ENCODE measurements at places on chromosomes 2 and 18. TPM values are rescaled to one million over a fixed set of nuclear protein-coding genes. Genes with fewer than 3 reads are reported as not detected.

The LRATD1 gene
- not detected for total RNA-seq

The EVA1A gene
- not detected for total RNA-seq

The SCLY gene
- 102 TPM for total RNA-seq

The IL36B gene
- not detected for total RNA-seq

All from activated T-helper 2 cell treated with anti-CD3 and anti-CD28 coated beads, Interferon-gamma antibody, Interleukin-2, Interleukin-4, amounts not matched to agents 10 μg/mL and 5 μg/mL and 100 μg/mL, durations not matched to agents 14 hours and 24 hours and 36 hours (primary cell).